ENCODE measurements at places on chromosomes 5 and 9.

GRCh38 chr5:135018457-135018856 is 15.6 kb downstream of the PITX1 start:
- DNase-seq, result no peak

- DNase-seq, result peak; percentile 3
Measured at GRCh38 chr5:40486437-40487275, 193.1 kb upstream of the PTGER4 start.

- DNase-seq, result no peak
Measured at GRCh38 chr5:75050415-75050814, 1.9 kb downstream of the GCNT4 start.

DNA sequence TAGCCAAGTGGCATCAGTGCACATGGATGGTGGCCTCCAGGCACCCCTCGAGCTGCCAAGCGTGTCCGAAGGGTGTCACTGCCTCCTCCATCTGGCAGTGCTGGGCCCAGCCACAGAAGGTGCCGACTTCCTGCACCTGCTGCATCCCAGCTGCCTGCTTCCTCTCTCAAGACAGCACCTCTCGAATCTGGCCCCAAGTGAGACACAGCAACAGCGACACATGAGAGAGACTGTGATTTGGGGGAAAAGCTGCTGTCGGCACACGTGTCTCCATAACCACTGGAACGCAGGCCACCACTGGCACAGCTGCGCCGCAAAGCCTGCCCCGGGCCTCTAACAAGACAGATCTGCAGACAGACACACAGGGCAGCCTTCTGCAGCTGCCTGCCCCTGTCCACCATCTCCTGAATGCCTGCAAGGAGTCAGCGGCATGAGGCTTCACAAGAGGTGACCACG is 8.8 kb downstream of the CLPTM1L start:
- no peak for DNase-seq
